Epithelial cell of proximal tubule (primary cell): ENCODE measurements at places on chromosomes 7 and 10.

- DNase-seq = no peak
Observed at GRCh38 chr7:50455658-50456057, 5.5 kb upstream of the FIGNL1 start.

DNA sequence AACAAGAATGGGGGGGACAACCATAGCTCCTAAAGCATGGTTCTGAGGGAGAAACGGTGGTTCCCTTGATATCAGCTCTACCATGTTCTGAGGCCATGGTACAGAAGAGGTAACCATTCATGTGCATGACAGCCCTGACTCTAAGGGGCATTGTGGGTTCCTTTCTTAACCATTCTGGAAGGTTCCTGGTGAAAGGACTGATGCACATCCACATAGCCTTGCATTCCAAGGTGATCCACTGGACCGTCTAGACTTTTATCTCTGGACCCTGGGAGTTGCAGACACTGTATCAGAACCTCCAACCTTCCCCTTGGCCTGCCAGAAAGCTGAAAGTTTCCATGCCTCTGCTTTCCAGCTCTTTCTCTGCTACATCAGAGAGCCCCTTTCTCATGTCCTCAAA lies 344.3 kb downstream of the KCNMA1 start:
- DNase-seq = no peak

DNA sequence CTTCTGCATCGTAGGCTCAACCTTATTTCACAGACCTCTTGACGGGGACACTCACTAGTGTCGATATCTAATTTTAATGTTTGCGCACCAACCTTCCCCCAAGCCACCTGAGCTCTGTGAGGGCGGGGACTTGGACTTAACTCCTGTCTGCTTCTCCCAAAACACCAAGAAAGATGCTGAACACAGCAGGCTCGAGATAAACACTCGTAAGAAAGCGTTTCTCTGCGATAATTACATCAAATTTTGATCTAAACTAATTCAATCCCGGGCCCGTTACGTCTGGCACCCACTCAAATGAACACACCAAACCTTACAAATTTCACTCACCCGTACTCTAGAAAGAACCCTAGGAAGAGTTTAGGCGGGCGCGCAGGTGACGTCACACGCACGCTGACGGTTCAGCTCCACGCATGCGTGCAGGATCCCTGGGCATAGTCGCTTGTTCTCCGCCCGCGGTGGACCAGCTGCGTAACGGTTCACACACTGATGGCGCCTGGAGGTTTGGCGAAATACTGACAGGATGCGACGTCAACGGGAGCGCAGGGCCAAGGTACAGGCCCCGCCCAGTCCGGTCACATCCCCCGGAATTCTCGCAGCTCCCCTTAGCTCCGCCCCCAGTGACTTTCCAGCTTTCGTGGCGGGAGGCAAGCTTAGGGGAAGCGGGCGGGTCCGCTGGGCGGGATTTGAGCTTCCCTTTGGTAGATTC lies at the start of gene POT1:
Gene POT1 (minus strand): TSS at position 359 of the 706 bp plus-strand sequence. CDS start 32,652 bp downstream, outside the sequence.
- peak; percentile 89 for DNase-seq

- DNase-seq = no peak
Observed at GRCh38 chr7:158407581-158408317, 179.9 kb downstream of the PTPRN2 start.

DNA sequence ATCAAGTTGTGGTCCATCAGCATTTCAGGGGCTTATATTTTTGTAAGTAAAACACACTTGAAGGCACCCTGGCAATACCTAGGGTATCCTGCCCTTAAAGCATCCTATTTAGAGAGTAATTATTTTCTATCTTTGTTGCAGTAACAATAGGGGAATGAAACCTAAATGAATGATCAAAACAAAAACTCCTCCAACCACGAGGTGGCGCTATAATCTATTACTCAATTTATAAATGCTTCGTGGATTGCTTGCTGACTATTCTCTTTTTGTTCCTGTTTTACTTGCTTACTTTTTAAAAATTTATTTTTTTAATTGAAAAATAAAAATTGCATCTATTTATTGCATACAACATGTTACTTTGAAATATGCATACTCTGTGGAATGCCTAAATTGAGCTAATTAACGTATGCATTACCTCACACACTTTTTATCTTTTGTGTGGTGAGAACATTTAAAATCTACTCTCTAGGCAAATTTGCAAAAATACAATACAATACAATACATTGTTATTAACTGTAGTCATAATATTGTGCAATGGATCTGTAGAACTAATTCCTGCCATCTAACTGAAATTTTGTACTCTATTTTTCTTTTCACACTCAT lies 147.7 kb upstream of the BMPER start:
- DNase-seq = no peak

DNA sequence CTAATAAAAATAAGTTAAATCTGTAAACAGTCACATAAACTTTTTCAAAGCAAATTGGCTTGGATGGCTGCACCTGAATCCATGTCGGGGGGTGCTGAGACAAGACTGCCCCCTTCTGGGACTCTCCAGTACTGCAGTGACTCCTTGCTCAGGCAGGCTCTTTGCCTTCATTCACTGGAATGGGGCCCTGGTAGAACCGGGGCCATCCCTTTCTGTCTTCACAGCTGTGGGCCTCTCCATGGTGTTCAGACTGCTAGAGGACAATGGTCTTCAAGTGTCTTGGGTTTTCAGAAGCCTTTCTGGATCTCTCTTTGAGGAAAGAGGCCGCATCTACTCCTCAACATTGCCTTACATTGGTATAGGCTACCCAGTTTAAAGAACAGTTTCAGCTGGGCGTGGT lies 16.1 kb upstream of the IMPDH1 start:
- DNase-seq = no peak

GRCh38 chr10:69004821-69005220 lies 16.2 kb downstream of the KIFBP start:
- DNase-seq = no peak
